ENCODE measurements at places on chromosomes 4 and X.
A peak's percentile ranks its signal among the peaks of the same experiment; 100 is the strongest.

- DNase-seq = peak; percentile 13
Measured at GRCh38 chrX:2848871-2849301, 20.2 kb downstream of the GYG2 start.

- DNase-seq = no peak
Measured at GRCh38 chr4:73018595-73018994, 50.9 kb downstream of the COX18 start.

- no peak for DNase-seq
Measured at GRCh38 chrX:72498782-72499181, 73.9 kb downstream of the HDAC8 start.

- no peak for DNase-seq
Measured at GRCh38 chr4:145731028-145731427, 51.1 kb downstream of the C4orf51 start.

DNA sequence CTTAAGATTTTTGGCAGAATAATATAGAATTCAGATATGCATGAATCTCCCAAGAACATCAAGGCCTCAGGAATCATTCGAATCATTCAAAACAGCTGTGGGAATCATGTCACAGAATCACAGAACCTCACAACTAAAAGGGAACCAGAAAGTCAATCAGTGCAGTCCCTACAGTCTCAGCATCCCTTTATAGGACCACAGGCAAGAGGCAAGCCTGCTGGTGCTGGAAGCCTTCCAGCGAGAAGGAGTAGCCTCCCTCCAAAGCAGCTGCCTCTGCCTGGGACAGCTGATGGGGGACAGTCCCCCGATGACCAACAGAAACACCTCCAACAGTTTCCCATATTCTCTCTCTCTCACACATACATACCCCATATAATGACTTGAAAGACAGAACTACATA, 20.7 kb downstream of the QDPR start:
- no peak for DNase-seq

GRCh38 chr4:68184923-68185322, 55.3 kb upstream of the TMPRSS11F start:
- DNase-seq = no peak

- DNase-seq = no peak
Measured at GRCh38 chrX:355329-356050, 31.2 kb downstream of the PPP2R3B start.

GRCh38 chr4:102586644-102587021, 85.5 kb downstream of the NFKB1 start:
- DNase-seq = no peak

DNA sequence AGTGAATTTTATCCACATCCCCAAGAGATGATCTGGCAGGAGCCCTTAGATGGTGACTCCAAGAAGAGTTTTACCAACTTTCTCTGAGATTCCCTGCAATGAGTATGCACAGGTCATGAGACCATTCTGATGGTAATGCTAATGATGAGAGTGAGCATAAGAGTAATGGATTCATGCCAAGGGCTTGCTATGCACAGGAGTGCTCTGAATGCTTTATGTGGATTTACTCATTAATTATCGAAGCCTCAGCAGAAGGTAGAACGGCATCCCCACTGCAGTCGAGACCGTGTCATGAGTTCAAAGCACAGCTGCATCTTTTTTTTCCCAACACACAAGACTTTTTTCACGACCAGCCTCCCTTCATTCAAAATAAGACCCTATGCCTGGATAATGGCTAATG, 355.0 kb downstream of the RAB28 start:
- no peak for DNase-seq

DNA sequence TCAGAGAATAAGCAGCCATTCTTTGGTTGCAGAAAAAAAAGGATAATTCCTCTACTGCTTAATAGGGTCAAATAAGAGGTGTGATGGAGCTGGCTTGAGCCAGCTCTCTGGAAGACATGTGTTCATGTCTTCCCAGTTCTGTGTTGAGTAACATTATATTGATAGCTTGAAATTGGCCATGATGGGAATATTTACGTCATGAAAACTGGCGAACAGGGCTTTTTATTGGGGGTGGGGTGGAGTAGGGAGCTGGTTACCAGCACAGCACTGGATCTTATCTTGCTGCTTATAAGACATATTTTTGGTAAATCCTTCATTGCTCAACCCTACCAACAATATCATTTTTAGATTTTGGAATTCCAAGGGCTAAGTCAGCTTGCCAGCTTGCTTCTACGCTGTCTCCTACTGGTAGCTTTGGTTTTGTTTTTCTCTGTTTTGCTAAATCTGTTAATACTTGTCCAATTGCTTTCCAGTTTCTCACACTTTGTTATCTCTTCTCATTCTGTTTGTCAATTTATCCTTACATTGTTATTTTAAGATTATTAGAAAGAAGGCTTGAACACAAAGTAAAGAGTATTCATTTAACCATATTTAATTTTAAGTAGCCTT, 25.3 kb upstream of the GBA3 start:
- DNase-seq = no peak

DNA sequence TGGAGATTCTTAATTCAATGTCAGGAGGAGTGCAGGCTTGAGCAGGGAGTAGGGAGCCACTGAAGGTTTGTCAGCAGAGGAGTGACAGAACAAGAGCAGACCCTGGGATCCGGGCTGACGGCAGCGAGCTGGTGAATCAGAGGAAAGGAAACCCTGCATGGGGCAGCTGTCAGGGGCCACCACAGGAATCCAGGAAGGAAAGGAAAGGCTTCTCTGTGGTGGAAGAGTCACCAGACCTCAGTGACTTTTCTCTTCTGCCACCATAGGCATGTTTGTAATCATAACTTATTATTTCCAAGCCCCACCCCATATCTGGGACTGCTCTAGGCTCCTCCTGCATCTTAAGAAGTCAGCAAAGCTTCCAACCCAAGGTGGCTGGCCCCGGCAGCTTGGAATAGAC, 150.9 kb downstream of the BCOR start:
- peak; percentile 48 for DNase-seq

DNA sequence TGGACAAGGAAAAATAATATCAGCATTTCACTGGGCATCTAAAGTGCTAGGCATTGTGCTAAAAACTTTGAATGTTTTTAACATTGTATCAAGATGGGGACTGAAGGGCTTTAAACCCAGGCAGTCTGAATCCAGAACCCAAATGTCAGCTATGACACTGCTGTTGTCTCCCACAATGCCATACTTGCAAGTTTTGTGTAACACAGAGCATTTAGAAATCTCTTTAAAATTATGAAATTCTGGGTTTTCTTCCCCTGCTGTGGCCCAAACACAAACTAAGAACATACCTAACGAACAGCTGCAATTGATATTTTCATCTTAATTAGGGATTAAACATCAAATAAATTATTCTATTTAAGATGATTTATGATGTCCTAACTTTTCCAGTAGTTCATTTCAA, 66.8 kb upstream of the LSM6 start:
- no peak for DNase-seq

DNA sequence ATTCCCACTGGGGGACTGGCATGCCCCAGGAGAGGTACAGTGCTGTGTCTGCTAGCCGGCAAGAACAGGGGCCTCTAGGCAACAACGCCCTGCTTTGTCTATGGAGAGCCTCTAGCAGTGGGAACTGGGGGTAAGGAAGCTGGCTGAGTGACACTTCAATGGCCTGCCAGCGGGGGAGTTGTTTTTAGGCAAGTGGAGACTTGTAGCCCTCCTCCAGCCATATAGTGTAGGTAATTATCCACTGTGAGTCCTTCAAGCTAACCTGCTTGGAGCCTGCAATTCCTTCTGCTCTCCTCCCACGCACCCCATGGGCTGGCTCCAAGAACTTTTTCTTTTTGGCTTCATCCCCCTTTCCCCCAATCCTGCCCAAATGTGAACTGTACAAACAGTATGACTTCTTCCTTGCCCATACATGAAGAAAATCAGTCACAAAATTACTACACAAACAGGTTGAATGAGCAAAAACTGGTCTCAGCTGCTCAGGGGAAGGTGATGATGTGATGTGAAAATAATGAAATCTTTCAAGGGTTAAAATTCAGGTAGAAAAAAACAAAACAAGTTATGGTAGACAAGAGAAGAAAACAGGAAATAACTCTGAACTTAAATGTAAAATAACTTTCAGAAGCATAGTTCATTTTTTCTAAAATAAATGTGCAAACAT, 33.1 kb downstream of the LEF1 start:
- DNase-seq = no peak

GRCh38 chr4:156784970-156785369, 186.6 kb downstream of the PDGFC start:
- DNase-seq = no peak
